Activated CD4-positive, alpha-beta memory T cell treated with anti-CD3 and anti-CD28 coated beads for 36 hours (primary cell): ENCODE measurements at places on chromosomes 4 and X. TPM values are rescaled to one million over a fixed set of nuclear protein-coding genes. Genes with fewer than 3 reads are reported as not detected.

MAGEE2 gene
- not detected for total RNA-seq

ZRSR2 gene
- total RNA-seq: 17.3 TPM

LCORL gene
- 8.1 TPM for total RNA-seq

DNA sequence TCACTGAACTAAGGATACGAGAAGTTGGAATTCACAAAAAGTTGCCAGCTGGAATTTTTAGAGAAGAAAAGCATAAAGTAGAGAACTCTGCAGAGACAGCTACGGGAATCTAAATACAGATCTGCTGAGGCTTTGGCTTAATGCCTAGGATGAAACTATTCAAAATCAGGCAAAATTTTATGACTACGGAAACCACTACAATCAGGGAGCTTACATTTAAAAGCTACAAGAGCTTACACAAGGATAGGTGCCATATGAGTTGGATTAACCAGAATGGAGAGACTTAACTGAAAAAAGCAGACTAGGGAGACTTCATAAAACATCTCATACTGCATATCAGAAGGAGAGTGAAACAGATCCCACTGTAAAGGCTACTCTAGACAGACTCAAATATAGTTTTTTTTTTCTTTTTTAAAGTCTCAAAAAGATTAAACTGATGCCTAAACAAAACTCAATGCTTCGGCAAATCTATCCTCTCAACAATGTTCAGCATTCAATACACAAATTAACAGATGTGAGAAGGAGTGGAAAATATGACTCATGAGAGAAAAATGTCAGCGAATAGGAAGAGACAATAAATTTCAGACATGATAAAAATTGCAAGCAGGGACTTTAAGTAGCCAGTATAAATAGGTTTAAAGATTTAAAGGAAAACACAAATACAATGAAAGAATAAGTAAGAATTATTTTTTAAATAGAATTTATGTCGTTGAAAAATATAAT lies 586.1 kb downstream of the FSTL5 start:
- no peak overlapping the region for H3K4me3 ChIP-seq
- no peaks in the 10 kb centered on the region for H3K4me1 ChIP-seq
- no peaks in the 10 kb centered on the region for H3K36me3 ChIP-seq
- no peak for DNase-seq

GRCh38 chrX:73768160-73768559 lies 205.2 kb downstream of the CHIC1 start:
- H3K4me1 ChIP-seq: no peaks in the 10 kb centered on the region
- DNase-seq: no peak
- no peak overlapping the region for H3K27ac ChIP-seq
- no peak overlapping the region for H3K4me3 ChIP-seq
- no peaks in the 10 kb centered on the region for H3K36me3 ChIP-seq

- no peaks in the 10 kb centered on the region for H3K27me3 ChIP-seq
- no peak overlapping the region for H3K4me3 ChIP-seq
- H3K27ac ChIP-seq: no peak overlapping the region
Observed at GRCh38 chr4:176642472-176642871, 150.2 kb downstream of the VEGFC start.

DNA sequence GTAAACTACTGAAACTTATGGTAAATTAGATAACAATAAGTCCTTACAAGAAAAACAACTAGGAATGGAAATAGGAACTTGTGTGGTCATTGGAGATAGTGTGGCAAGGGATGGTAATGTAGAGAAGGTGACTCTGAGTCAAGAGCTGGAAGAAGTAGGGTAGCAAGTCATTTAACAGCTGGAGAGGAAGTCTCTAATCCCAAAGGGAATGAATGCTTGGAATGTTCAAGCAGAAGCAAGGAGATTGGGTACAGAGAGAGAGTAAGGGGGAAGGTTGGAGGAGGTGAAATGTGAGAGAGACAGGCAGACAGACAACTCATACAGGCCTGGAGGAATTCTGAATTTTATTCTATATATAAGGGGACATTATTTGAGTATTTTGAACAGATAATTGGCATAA lies 260.6 kb upstream of the MAD2L1 start:
- no peak overlapping the region for H3K27ac ChIP-seq
- DNase-seq: no peak
- no peaks in the 10 kb centered on the region for H3K27me3 ChIP-seq
- peaks cover 11% of the 10 kb centered on the region for H3K4me1 ChIP-seq
